ENCODE measurements at places on chromosomes 1 and 21. TPM values are rescaled to one million over a fixed set of nuclear protein-coding genes. Genes with fewer than 3 reads are reported as not detected.

DNA sequence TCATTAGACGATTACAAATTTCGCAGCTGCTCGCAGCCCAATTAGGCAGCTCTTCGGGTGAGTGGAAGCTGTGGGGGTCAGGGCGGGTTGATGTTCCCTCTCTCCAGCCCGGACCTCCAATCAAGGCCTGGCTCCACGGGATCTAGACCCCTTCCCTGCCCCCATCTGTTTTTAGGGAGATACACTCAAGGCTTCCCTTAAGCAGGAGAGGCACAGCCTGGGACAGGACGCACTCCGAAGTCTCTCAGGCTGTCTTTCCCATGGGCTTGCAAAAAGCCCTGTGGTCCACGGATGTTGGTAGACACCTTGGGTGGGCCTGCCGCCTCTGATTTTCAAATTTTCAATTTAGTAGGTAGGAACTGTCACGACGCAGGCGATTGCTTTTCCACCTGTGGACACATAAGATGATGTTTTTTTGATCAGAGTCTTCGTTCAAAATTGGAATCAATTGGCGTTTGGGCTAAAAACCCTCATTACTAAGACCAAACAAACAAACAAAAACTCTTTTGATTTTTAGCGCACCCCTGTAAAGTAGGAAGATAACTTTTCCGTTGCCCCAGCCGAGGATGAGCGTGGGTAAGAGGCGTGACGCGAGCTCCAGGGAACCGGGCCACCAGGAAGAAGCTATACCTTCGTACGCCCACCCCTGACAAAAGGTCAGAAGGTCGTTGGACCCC is 2.5 kb upstream of the LHX8 start:
- no peak for DNase-seq

DNA sequence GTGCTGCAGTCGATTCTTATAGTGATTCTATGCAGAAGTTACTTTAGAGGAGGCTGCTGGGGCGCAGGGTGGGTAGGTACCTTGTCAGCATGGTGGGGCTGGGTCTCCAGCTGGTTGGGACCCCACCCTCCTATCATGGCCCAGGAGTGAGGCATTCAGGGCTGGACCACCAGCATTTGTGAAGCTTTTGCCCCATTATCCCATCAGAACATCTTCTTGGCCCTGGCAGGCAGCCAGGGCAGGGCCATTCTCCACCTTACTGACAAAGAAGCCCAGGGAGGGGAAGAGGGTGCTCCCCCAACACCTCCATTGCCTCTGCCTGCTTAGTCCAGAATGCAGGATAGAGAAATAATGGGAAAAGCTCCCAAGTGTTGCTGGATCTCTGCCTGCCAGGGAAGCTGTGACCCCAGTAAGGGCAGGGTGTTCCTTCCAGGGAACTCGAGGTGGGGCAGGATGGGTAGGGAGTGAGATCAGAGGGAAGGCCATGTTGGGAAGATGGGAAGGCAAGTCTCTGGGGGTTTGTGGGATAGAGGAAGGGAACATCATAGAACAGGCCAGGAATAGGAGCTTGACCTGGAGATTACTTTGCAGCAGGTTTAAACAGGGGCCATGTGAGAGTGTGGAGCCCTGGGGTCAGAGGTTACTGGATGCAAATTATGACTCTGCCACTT is 16.2 kb upstream of the SLC2A1 start:
- no peak for DNase-seq

- DNase-seq = no peak
Observed at GRCh38 chr21:44953628-44954021, 13.8 kb downstream of the SLX9 start.

ZNF692 gene
- 32.1 TPM for total RNA-seq

- DNase-seq = peak; percentile 54
Observed at GRCh38 chr1:116133696-116134475, 22.7 kb downstream of the MAB21L3 start.

TRIM62 gene
- total RNA-seq = 71.8 TPM

TDRD10 gene
- not detected for total RNA-seq

All from osteocyte (in vitro differentiated cells).